ENCODE measurements at places on chromosomes 12 and 14.
A peak's percentile ranks its signal among the peaks of the same experiment; 100 is the strongest.

- DNase-seq = no peak
These were observed 46.8 kb upstream of the DLK1 start for GRCh38 chr14:100679707-100680438.

DNA sequence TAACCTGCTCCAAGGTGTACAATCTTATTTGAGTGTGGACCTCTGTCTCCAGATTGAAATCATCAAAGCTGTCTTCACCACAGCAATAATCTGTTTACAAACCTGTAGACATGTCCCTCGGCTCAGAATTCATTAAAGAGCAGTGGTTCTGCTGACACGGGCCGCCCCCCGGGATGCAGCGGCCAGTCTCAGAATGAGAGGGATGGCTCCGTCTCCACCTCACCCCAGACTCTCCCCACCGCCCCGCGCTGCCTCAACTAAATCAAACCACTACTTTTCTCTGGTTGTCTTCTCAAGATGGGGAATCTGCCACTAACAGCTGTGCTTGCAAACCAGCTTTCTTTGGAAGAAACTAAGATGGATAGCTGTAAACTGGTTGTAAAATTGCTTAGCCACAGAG is 56.2 kb downstream of the SLC15A4 start:
- DNase-seq = no peak

GRCh38 chr12:73833746-73834145 is 703.9 kb upstream of the ATXN7L3B start:
- no peak for DNase-seq

DNA sequence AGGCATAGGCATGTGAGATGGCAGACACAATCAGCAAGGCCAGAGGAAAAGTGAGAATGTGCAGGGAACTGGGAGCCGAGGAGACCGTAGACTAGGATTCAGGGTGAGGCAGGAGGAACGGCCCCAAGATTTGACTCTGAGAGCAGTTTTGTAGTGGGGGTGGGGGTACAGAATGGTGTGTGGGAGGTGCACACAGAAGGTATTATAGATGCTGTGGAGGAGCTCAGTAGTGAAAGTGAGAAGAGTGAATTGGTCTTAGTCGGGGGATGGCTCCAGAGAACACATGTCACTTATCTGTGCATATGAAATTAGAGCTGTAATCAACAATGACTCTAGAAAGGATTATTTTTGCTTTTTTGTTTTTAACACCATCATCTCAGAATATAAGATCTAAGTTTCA is 11.9 kb downstream of the ZNF664 start:
- DNase-seq = no peak

- no peak for DNase-seq
These were observed 5.0 kb downstream of the KRT76 start for GRCh38 chr12:52772188-52772587.

GRCh38 chr12:119378903-119379302 is 44.4 kb downstream of the CCDC60 start:
- DNase-seq = no peak

DNA sequence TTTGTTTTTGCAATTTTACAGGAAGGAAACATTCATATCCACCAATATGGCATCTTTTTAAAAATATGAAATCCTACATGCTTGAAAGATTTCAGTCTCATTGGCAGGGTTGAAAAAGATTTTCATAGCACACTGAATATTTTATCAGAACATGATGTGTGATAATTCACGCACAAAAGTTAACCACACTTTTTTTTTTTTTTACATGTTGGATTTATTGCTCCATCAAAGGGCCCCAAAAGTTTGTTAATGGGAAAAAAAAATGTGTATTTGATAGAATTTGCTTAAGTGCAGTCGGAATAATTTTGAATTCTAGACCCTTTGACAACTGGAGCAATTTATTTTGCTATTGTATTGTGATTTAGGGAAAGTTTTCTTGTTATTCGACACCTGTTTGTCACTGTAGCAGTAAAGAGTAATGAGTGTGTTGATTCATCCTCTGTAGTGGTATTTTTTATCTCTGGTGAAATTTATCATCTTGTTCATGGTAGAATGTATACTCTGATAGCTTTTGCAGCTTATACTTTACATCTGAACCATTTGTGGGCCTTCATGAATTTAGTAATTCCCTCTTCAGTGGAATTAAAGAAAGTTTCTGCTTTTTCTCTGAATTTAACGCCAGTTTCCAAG is 1.1 kb downstream of the EML1 start:
- DNase-seq = no peak

- no peak for DNase-seq
These were observed 7.4 kb upstream of the ELK3 start for GRCh38 chr12:96186607-96187301.

GRCh38 chr14:92500491-92500941 is 13.1 kb upstream of the RIN3 start:
- DNase-seq = no peak

GRCh38 chr12:8913702-8914032 is 642 bp upstream of the PHC1 start:
- DNase-seq = no peak

- no peak for DNase-seq
These were observed 33.7 kb upstream of the ALG10B start for GRCh38 chr12:38282886-38283285.

DNA sequence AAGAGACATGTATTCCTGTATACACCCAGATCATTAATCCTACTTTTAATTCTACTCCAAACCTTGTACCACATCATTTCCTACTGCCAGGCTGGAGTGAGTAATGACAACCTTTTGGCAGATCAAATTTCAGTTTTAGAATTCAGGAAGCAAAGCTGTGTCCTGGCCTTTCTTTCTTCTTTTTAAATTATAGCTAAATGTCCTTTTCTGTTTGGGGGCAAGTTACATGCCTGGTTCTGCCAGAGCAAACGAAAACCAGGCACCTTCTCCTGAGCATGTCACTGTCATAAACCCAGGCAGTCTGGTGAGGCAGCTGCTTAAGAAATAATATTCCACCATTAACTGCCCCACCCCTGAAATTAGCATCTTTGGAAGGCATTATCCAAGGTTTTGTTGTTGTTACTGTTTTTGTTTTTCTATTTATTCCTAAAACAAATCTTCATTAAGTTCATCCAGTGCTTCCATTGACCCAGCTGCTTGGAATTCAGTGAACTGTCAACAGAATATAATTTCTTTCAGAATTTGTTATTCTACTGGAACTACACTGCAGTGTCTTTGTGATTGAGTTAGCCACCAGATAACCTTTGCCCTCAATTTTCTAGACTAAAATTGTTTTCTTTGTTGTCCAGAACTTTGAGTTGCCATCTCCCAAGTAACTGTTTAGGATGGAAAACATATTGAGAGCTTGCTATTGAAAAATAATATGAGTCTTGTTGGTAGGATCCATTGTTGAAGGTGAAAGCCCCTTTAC is 33.2 kb downstream of the SAMD4A start:
- no peak for DNase-seq

- DNase-seq = no peak
These were observed 116.7 kb downstream of the SNAPC1 start for GRCh38 chr14:61878931-61879330.

DNA sequence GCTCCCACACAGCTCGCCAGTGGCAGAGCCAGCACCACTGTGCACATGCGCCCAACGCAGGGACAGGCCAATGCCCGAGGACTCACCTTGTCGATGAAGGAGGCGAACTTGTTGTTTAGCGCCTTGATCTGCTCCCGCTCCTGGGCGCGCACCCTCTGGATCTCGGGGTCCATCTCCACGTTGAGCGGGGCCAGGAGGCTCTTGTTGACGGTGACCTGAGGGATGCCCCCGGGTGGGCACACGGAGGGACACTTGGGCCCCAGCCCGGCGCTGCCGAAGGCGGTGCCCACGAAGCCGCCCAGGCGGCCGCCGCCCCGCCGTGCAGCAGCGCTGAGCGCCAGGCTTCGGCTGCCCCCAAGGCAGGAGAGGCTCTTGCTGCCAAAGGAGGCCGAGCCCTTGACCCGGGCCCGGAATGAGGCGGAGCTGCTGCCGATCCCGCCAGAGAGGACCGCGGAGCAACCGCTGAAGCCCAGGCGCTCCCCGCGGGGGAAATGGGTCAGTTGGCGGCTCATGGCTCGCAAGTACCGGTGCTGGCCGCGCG is at the start of gene KRT72:
Gene KRT72, minus strand, starts transcription at position 523 of the 541 bp plus-strand sequence. Its CDS starts 11 bp downstream, at position 512.
- DNase-seq = no peak

GRCh38 chr14:22822571-22823098 is 7.1 kb upstream of the MRPL52 start:
- peak; percentile 45 for DNase-seq

All from stimulated activated CD4-positive, alpha-beta T cell treated with anti-CD3 and anti-CD28 coated beads, Interleukin-12 subunit alpha, Interleukin-12 subunit beta, amount 100 ng/mL, for 48 hours (primary cell).